Stimulated activated CD4-positive, alpha-beta T cell treated with anti-CD3 and anti-CD28 coated beads, Interleukin-1b, Interleukin-23, amount 100 ng/mL, for 1 hour (primary cell): ENCODE measurements at places on chromosomes 16 and 17.

DNA sequence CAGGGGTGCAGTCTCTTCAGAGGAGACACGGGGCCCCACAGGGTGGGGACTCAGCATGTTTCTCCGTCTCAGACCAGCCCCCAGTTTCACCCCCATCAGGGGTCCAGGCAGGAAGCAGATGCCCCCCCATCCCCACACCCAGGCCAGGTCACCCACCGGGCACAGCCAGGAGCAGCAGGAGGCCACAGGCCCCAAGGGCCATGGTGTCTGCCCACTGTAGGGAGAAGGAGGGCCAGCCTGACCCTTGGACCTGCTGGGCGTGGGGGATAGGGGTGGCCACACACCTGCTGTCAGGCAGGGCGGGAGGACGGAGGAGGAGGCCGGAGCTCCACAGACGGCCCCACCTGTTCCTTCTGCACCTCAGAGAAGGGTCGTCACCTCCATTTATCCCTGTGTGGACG, at the start of gene TPSG1:
TPSG1 (minus strand) TSS at position 218 of the 401 bp plus-strand sequence; CDS start at position 202, 16 bp downstream.
- DNase-seq, result no peak

DNA sequence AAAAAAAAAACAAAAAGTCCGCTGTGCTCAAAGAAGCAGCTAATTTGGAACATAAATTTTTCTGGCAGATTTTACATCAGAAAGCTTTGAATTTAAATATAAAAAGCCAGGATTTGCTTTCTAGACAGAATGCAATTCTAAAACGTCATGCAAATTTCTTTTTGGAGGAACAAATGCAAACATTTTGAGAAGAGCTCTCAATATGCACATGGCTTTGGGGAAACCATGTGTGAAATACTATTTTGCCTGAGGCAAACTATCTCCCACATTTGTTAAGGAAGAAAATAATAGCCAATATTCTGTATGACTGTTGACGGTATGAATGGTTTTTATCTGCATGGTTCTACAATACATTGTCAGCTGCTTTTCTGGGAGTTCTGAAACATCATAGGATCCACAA, 320.0 kb upstream of the PSMD7 start:
- DNase-seq, result no peak

- no peak for DNase-seq
These were observed 328.4 kb upstream of the RBFOX1 start for GRCh38 chr16:7004266-7004665.

DNA sequence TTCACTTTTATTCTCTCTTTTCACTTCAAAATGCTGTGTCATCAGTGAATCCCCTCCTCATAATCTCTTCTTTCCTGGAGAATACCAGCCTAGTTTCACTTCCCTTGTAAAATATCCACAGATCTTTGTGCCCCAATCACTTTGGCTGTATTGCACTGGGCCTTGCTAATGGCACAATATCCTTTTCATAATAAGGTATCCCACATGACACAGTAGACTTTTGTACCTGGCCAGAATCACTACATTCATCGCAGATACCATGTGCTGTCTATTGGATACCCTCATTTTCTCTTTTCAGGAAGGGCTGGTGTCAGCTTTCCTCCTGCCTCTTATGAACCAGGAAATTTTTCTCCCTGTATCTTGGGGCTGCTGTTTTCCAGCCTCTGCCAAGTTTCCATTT, 25.7 kb upstream of the TOX3 start:
- DNase-seq, result no peak

DNA sequence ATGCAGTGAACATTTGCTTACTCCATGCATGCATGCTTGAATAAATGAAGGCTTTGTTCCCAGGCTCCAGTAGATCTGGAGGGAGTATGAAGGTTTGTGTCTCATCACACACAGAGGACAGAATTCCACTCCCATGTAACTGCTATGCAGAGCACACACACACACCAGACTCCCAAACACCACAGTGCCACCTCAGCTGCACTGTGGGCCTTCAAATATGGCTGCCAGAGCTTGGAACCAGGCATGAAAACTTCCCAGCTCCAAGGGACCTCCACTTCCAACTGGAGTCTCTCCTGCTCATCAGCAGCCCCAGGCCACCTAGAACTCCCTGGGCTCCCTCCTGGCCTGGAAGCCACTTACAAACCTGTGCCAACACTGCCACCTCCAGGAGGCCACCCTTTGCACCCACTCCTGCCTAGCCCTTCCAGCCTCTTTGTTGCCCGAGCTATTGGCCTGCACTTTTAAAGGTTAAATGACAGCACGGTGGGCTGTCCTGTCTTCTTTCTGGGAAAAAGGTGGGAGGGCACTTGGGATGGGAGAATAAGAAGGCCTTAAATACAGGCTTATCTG, 151.2 kb downstream of the ZNF423 start:
- no peak for DNase-seq

GRCh38 chr17:83149029-83149725, 69.8 kb downstream of the METRNL start:
- DNase-seq, result no peak

GRCh38 chr16:1261131-1261892, 5.4 kb downstream of the TPSD1 start:
- DNase-seq, result no peak

- DNase-seq, result no peak
These were observed 120.6 kb downstream of the GOSR1 start for GRCh38 chr17:30597776-30598288.

GRCh38 chr16:80046261-80046660, 445.7 kb upstream of the MAF start:
- no peak for DNase-seq

DNA sequence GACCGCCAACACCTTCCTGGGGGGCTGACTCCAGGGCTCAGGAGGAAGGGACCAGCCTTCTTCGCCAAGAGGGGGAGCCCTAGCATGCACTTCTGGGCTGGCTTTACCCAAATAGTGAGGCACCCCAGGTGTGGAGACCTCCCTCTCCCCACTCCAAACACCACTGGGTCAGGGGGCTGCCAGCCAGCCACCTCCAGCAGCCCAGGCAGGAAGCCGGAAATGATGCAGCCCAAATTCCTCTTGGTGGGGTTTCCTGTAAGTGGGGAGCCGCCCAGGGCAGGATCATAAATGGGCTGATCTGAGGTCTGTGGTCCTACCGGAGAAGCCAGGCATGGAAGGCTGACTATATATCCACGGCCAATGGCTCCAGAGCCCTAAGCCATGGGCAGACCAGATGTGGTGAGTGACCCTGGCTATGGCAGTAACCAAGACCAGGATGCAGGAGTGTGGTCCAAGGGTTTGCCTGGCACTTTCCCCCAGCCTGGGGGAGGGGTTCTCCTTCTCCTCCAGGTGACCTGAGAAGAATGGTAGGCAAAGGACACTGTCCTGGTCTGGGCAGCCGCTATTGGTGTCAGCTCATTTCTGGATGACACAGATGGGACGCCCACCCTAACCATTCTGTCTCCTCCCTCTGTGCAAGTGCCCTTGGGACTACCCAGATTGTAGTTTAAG, 4.2 kb downstream of the GIT1 start:
- no peak for DNase-seq

DNA sequence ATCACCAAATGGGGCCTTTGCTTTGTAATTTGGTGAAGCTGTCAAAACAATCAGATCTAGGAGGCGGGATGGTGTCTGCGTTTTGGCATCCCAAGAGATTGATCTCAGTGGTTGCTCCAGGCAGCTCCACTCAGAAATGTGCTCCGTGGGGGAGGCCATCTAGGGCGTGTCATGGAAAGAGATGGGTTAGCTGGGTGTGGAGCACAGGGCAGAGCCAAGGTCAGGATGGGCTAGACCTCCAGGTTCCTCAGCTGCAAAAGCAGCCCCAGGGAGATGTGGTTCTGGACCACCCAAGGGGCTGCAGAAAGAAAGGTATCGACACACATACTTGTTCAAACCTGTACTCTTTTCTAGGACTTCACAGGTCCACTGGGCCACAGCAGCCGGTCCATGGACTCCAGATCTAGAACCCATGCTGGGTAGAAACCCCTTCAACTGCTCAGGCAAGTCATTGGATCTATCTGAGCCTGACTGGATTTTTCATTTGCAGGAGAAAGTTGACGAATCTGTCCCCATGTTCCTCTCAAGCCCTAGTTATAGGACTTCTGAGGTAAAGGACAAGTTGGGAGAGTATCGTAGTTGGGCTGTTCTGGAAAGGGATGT, 270.2 kb upstream of the RPL38 start:
- no peak for DNase-seq

DNA sequence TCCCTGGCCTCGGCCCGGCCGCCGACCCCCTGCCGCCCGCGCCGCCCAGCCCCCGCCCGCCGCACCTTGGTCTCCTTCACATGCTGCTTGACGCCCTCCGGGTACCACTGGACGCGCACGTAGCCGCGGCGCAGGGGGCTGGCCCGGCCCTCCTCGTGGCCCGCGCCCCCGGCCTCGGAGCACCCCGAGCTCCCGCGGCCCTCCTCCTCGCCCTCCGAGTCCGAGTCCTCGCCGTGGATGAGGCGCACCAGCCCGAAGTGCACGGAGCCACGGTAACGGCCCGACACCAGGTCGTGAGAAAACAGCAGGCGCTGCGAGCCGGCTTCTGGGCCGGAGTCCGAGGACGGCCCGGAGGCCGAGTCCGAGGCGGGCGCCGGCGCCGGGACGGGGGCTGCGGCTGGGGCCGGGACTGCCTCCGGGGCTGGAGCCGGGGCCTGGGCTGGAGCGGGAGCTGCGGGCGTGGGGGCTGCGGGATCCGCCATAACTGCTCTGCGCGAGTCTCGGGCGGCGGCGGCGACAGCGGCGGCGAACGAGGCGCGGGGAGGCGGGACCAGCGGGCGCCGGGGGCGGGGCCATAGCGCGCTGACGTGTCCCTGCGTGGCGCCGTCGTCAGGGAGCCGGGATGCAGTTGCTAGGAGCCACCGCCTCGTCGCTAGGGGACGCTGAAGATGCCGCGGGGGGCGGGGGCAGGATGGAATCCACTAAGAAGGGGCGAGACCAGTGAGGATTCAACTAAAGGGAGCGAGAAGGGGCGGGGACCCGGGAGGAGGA, at the start of gene UBE2O:
UBE2O (minus strand) TSS at position 493 of the 771 bp plus-strand sequence; CDS start at position 482, 11 bp downstream.
- DNase-seq, result peak; percentile 74

- DNase-seq, result no peak
These were observed 1.8 kb upstream of the PIK3R6 start for GRCh38 chr17:8869114-8869815.

DNA sequence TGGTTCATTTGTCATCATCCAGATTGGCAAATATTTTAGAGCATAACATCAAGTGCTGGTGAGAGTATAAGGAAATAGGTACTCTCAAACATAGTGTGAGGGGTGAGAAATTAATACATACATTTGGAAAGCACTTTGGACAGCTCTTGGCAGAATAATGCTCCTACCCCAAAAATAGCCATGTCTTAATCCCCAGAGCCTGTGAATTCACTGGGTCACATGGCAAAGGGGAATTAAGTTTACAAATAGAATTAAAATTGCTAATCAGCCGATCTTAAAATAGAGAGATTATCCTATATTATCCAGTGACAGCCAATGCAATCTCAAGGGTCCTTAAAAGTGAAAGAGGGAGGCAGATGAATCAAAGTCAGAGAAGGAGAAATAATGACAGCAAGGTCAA, 38.8 kb upstream of the ANKFN1 start:
- no peak for DNase-seq

DNA sequence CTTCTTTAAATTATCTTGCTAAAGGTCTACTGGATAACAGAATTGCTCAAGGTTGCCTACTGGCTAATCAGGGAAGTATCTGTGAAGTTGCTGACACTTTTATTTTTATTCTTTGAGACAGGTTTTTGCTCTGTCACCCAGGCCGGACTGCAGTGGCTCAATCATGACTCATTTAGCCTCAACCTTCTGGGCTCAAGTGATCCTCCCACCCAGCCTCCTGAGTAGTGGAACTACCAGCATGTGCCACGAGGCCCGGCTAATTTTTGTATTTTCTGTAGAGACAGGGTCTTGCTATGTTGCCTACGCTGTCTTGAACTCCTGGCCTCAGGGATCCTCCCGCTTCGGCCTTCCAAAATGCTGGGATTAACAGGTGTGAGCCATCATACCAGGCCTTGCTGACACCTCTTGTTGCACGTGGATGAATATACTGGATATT, 43.1 kb downstream of the GLG1 start:
- no peak for DNase-seq
